ENCODE measurements at places on chromosomes 1 and 21.

DNA sequence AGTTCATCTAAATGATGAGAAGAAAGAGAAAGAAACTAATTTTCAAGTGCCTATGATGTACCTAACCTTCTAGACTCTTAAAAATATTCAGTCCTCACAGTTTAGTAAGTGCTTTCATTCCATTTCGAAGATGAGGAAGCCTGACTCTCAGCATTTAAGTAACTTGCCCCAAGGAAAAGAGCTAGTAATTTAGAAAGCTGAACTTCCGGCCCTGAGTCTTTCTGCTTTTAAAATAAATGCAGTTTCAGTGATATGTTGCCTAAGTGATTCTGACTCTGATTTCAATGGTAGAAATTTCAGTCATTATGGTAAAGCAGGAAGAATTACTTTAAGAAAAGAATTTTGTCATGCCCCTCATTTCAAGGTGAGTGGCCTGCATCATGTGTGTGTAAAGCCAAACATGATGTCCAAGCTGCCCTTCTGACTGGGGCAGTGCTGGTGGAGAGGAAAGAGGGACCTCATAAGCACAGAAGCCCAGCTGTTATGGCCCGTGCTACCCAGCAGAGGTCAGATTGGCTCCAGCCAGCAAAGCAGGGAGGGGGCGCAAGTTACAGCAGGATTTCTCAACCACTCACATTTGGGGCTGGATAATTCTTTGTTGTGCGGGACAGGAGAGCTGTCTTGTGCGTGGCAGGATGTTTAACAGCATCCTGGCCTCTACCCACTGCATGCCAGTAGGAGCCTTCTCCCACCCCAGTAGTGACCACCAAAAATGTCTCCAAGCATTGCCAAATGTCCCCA lies 10.7 kb downstream of the ATP1A4 start:
- DNase-seq, result no peak

- no peak for DNase-seq
These were observed 53.5 kb upstream of the PRDM2 start for GRCh38 chr1:13646521-13646920.

DNA sequence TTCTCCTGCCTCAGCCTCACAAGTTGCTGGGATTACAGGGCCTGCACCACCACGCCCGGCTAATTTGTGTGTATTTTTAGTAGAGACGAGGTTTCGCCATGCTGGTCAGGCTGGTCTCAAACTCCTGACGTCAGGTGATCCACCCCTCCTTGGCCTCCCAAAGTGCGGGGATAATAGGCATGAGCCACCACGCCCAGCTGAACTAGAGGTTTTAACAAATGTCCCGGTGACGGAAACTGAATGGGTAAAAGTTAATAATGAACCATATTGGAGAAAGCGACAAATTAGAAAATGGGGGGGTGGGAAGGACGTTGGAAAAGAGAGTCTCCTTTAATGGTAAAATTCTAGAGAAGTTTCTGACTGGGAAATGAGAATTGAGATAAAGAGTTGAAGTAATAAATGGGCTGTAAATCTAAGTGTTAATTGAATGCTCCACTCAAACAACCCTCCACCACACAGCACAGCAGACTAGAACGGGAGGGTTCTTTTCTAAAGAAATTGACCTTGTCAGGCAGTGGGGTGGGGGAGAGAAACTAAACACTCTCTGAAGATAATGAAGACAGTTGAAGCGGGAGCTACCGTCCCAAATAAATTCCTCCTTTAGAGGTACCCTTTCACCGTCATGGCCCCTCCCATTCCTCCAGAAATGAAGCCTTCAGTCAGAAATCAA lies 46.9 kb upstream of the PUM1 start:
- no peak for DNase-seq

GRCh38 chr1:24694380-24694843 lies 50.8 kb upstream of the CLIC4 start:
- no peak for DNase-seq

GRCh38 chr1:93666613-93667384 lies 14.8 kb downstream of the BCAR3 start:
- no peak for DNase-seq

GRCh38 chr1:40034869-40035268 lies 5.7 kb upstream of the CAP1 start:
- DNase-seq, result no peak

GRCh38 chr1:25538191-25538767 lies 5.1 kb upstream of the LDLRAP1 start:
- DNase-seq, result no peak
